ENCODE measurements at places on chromosomes 12 and 14.

DNA sequence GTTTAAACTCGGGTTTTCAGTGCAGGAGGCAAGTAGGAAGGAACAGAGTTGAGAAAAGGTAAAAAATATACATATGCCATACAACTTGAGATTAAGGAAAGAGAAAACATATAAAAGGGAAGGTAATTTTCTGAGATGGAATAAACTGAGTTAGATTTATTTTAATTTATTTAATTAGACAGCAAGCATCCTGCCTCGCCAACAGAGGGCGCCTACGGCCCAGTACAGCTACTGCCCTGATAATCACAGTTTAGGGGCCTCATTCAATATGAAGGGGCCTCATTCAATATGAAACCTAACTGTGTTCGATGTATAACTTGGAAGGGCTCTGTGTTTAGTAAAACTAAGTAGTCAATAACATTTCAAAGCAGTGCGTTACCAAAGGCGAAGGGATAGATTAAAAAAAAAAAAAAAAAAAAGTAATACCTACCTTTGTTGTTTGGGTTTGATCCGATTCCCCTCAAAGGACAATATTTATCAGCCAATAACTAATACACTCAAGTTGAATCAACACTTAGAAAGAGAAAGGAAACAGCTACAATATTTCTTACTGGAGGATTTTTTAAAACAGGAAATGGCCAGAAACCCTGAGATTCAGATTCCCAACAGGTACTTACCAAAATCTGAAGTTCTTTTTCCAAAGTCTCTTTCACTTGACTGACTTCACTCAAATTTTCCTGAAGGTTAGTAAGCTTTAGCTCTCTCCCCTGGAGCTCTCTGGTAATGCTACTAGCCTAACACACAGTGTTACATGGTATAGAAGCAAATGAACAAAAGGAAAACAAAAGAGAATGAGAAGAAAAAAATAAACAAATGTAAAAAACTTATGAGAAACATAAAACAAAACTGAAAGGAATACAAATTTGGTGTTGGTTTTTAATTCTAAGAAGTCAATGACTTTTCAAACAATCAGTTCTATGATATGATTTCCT lies 70.0 kb upstream of the VPS33A start:
- DNase-seq, result no peak

- no peak for DNase-seq
Measured at GRCh38 chr14:102690509-102691286, 86.6 kb upstream of the TRAF3 start.

DNA sequence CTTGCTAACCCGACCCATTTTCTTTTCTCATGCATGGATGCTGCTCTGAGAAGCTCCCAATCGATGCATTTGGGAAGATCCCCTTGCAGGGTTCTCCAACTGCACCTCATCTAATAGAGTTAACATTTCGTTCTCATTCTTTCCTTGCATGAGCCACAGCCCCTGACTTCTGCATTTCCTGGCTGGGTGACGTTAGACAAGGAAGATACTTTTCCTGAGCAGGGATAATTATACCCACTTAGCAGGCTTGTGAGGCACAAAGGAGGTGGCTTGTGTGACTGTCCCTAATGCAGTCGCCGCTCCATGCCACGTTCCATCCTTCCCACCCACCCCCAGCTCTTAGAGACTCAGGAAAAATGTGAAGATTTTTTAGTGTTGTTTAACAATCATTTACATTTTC lies 195.1 kb downstream of the CHST11 start:
- DNase-seq, result no peak

- DNase-seq, result no peak
Measured at GRCh38 chr12:27076468-27076867, 5.9 kb downstream of the C12orf71 start.

DNA sequence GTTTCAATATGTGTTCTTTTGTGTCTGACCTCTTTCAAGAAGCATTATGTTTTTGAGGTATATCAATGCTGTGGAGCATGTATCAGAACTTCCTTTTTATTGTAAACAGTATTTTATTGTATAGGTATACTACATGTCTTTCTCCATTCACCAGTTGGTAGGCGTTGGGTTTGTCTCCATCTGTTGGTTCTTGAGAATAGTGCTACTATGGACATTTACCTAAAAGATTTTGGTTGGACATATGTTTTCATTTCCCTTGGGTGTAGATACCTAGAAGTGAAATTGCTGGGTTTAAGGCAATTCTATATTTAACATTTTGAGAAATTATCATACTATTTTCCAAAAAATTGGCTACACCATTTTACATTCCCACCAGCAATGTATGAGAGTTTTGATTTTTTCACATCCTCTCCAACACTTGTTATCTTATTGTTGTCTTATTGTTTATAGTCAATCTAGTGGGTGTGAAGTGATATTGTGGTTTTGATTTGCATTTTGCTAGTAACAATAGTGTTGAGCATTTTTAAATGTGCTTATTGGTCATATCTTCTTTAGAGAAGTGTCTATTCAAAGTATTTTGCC lies 409.2 kb downstream of the IPO8 start:
- DNase-seq, result peak; percentile 0

DNA sequence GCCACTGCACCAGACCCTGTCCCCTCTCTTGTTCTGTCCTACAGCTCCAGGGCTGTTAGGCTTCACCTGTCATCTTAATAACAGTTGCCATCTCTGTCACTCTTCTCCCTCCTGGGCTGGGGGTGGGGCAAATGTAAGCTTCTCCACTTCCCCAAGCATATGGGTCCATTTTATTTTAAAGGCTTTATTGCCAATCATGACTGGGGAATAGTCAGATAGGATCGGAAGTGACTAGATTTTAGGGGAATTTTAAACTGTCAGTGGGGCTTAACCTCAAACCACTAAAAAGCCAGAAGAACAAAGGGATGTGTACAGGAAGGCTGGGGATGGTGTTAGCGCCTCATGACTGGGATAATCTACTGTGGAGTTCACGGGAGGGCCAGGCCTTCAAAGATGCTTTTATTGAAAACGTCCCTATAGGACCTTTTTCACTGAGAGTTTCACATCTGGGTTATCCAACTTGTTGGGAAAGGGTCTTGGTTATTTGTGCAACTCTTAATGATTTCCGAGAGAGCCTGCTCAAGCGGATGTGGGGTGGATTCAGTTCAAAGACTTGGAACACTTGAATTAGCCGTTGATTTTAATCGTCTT lies 41.6 kb downstream of the CHST11 start:
- no peak for DNase-seq

GRCh38 chr12:49043856-49044258 lies 16.7 kb downstream of the KMT2D start:
- peak; percentile 1 for DNase-seq

GRCh38 chr12:108750526-108750925 lies 19.2 kb upstream of the CORO1C start:
- no peak for DNase-seq
